ENCODE measurements at places on chromosomes 3 and 15. TPM values are rescaled to one million over a fixed set of nuclear protein-coding genes. Genes with fewer than 3 reads are reported as not detected.

- no peak overlapping the region for H3K27ac ChIP-seq
- no peaks in the 10 kb centered on the region for H3K4me1 ChIP-seq
- no peak for DNase-seq
- no peak overlapping the region for H3K4me3 ChIP-seq
These were observed 29.5 kb downstream of the DNAH1 start for GRCh38 chr3:52345521-52346109.

CATSPER2 gene
- total RNA-seq: 6.3 TPM

- DNase-seq: no peak
- no peak overlapping the region for H3K27ac ChIP-seq
- no peaks in the 10 kb centered on the region for H3K4me1 ChIP-seq
- H3K27me3 ChIP-seq: no peaks in the 10 kb centered on the region
- no peaks in the 10 kb centered on the region for H3K36me3 ChIP-seq
These were observed 495.9 kb upstream of the NAALADL2 start for GRCh38 chr3:174363256-174363655.

DNA sequence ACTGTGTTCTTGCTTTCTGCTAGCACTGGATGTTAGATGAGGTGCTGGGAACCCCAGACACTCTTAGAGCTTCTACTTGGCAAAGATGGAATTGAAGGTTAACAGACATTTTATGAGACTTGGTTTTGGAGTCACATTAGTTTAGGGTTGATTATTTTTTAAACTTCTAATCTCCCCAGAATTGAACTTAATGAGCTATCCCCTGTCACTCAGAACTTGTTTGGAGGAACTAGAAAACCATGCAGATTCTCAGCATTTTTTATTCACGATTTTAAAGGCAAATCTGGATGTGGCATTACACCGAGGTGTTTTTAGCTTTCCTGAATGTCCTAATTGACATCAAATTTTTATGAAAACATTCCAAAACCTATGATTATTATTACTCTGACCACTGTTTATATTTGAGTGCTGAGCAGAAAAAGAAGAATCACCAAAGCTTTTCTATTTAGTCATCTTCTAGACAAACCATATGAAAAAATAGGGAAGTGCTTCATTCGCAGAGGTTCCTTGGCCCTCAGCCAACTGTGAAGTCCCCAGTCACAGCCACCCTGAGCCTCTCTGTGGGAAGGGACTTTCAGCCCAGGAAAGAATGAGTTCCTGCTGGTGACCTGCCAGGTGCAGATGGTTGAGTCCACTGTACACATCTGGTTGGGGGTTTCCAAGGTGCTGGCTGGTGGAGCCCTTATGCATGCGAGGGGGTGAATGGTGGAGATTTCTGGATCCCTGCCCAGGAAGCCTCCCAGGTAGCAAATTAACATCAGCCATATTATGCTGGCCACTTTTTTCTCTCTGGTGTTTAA, 196.0 kb upstream of the TOPAZ1 start:
- no peaks in the 10 kb centered on the region for H3K4me1 ChIP-seq
- no peaks in the 10 kb centered on the region for H3K27me3 ChIP-seq
- no peak for DNase-seq
- H3K27ac ChIP-seq: no peak overlapping the region
- H3K36me3 ChIP-seq: no peaks in the 10 kb centered on the region

- DNase-seq: no peak
- H3K27me3 ChIP-seq: no peaks in the 10 kb centered on the region
- no peak overlapping the region for H3K4me3 ChIP-seq
- peak overlapping the region; percentile 2 for H3K27ac ChIP-seq
These were observed 77.6 kb upstream of the CHD2 start for GRCh38 chr15:92822216-92823144.

DNA sequence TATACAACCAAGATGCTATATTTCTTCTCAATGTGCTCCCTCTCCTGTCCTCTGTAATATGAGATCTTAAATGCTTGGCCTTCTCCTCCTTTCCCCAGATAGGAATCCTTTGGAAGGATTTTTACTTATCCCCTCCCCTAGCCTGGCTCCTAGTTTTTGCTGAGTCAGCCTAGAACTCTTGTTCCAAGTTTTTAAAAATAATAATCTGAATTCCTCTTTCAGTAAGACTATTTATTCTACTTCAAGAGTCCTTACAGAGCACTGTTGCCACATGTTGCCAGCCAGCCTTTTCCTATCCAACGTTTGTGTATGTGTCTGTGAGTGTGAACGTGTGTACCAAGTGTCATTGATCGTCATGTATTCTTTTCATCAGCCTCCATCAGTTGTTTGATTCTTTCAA, 11.0 kb upstream of the KCNMB2 start:
- H3K27ac ChIP-seq: no peak overlapping the region
- no peak for DNase-seq
- no peaks in the 10 kb centered on the region for H3K4me1 ChIP-seq

- no peak overlapping the region for H3K27ac ChIP-seq
- no peak overlapping the region for H3K4me3 ChIP-seq
- DNase-seq: no peak
These were observed 47.6 kb upstream of the SPATA12 start for GRCh38 chr3:57012847-57013246.

GRCh38 chr15:33148129-33148751, 46.3 kb downstream of the FMN1 start:
- no peak overlapping the region for H3K27ac ChIP-seq
- H3K27me3 ChIP-seq: no peaks in the 10 kb centered on the region
- peak; percentile 39 for DNase-seq
- H3K36me3 ChIP-seq: no peaks in the 10 kb centered on the region
- peak overlapping the region; percentile 32 for H3K4me3 ChIP-seq

DNA sequence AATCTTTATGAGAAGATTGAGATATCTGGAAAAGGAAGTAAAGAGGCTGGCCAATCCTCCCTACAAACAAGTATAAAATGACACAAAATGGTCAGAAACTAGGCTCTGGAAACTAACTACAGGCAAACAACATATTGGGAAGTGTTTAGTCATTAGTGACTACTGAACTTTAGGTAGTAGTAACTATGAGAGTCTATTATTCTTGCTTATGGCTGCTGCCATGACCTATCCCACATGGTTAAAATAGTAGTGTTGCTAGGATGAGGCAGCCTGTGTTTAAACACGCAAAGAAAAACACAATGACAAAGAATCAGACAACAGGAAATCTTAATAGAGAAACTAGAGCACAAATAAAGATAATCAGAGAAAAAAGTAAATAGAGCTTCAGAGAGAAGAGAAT, 67.9 kb downstream of the RFX7 start:
- H3K27me3 ChIP-seq: no peaks in the 10 kb centered on the region
- no peak for DNase-seq
- peak overlapping the region; percentile 4 for H3K4me3 ChIP-seq

SLC22A14 gene
- not detected for total RNA-seq

- H3K4me1 ChIP-seq: peaks cover 4% of the 10 kb centered on the region
- no peaks in the 10 kb centered on the region for H3K27me3 ChIP-seq
- no peak overlapping the region for H3K27ac ChIP-seq
- H3K36me3 ChIP-seq: no peaks in the 10 kb centered on the region
These were observed 58.2 kb upstream of the CMTM8 start for GRCh38 chr3:32180141-32180784.

ADAMTSL3 gene
- not detected for total RNA-seq

All from CD4-positive, CD25-positive, alpha-beta regulatory T cell (primary cell).